Activated T-helper 1 cell treated with anti-CD3 and anti-CD28 coated beads, Interleukin-2, amount 50 U/mL, for 16 hours (primary cell): ENCODE measurements at places on chromosomes 5 and 9.

- no peak for DNase-seq
Measured at GRCh38 chr5:156221816-156222215, 105.1 kb upstream of the SGCD start.

GRCh38 chr9:134057751-134058701, 9.8 kb downstream of the BRD3 start:
- DNase-seq, result no peak

DNA sequence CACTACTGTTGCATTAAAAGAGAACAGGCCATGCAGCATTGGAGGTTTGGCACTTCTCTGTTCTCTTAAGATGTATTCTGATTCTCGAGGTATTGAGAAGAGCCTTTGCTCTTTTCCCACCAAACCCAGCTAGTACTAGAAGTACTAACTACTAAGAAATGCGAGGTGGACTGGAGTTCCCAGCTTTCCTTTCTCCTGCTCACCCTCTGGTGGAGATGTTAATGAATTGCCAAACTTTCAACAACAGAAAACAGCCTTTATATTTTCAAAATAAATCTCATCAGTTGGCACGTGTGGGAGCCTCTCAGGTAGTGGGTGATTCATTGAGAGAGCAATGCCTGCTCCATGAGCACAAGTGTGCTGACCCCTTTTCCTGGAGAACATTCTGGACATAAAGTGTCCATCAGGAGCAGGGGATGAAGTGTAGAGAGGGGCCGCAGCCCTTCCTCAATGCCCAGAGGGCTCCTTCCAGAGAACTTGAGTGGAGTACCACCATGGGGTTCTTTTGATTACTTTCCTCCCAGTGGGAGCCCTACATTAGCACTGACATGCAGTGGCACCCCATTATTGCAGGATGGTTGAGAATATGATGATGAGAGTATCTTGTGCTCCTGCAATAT, 45.7 kb downstream of the TMEM174 start:
- DNase-seq, result no peak

DNA sequence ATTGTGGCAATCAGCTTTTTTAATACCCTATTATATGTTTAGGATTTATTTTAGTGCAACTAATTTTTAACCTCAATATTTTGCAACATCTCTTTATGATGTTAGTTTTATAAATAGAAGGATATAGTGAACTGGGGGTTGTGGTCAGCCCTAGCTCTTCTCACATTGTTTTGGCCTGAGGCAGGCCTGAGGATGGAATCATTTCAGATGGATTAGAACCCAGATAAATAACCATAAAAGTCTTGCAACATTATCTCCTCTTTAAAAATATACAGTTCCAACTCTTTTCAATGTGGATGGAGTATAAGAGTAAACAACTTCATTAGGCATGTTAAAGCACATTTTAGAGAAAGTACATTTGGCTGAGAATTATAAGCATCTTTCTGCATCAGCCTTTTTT, 522.7 kb downstream of the NR2F1-AS1 start:
- DNase-seq, result no peak

DNA sequence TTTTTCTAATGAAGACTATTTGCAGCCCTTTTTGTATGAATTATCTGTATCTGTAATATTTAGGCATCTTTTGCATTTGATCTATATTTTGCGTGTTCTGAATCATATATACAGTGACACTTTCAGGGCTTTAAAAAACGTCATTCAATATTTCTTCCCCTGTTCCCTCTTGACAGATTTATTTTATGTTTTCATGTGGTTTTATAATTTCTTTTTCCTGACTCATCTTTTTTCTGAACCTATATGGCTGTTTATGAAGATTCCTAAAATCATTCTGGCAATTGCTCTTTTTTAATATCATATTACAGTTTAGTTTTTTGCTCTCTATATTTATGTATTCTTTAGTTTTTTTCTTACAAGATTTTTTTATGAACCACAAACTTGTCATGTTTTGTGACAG, 67.6 kb downstream of the SMARCA2 start:
- DNase-seq, result no peak

- no peak for DNase-seq
Measured at GRCh38 chr5:76766746-76767145, 50.8 kb downstream of the F2R start.

DNA sequence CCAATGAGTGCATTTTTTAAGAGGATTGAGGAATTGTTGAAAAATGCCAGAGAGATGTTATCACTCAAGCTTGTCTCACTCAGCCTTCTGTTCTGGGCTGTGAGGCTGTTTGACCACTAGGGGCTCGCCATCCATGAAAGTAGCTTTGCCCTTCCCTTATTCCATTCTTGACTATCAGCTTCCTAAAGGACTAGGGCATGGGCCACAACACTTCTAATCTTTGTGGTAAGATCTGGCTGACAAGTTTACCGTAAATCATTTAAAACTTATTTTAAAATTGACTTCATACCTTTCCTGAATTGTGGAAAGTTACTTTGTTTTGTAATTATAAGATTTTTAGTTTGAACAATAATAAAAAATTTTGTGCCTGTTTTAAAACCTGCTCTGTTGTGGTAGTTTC, 49.5 kb downstream of the TJP2 start:
- DNase-seq, result no peak

GRCh38 chr5:122420091-122420490, 108.1 kb downstream of the SNCAIP start:
- DNase-seq, result no peak

GRCh38 chr5:151100681-151101080, 19.8 kb upstream of the TNIP1 start:
- DNase-seq, result no peak

- no peak for DNase-seq
Measured at GRCh38 chr5:35229076-35230037, 930 bp downstream of the PRLR start.

DNA sequence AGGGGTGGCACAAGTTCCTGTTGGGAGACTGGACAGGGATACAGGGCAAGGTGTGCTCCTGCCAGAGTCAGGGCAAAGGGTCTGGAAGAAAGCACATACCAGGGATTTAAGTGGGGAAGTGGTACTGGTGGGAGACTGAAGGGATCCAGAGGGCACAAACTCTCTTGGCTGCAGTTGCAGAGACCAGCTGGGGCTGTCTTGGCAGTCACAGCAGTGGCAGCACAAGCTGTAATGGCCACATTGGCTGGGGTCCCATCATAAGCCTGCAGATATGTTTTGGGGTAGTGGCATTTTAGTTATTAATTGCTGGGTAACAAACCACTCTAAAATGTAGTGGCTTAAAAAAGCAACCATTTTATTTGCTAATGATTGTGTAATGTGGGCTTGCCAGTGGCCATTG, 492.2 kb downstream of the ENC1 start:
- no peak for DNase-seq

GRCh38 chr5:178677429-178677828, 50.6 kb upstream of the CLK4 start:
- no peak for DNase-seq

DNA sequence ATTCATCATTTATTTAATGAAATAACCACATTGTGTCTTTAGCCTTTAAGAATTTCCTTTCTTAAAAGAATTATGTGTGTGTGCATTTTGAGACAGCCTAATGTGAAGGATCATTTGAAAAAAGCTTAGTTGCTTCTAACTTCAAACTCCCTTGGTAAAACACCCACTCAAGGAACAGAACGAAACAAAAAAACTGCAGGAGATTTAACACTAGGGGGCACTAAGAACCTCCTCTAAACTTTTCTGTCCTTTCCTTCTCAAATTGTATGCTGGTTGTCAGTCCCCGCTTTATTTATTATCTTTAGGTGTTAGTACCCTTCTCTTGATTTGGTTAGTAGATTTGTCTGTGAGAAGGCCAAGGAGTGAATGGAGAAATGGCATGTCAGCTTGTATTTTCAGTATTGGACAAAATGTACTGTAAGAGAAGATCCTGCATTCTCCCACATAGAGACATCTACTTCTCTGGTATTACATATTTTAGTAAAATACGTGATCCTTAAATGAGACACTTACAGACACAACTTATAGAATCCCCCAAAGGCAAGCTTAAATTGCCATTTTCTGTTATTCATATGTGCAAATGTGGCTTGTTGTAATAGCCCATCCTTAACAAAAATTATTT, 229.7 kb downstream of the MRPS30 start:
- no peak for DNase-seq

- DNase-seq, result no peak
Measured at GRCh38 chr5:133423011-133423617, 189.2 kb downstream of the FSTL4 start.

- DNase-seq, result no peak
Measured at GRCh38 chr9:86644675-86645034, 290.4 kb upstream of the TUT7 start.

DNA sequence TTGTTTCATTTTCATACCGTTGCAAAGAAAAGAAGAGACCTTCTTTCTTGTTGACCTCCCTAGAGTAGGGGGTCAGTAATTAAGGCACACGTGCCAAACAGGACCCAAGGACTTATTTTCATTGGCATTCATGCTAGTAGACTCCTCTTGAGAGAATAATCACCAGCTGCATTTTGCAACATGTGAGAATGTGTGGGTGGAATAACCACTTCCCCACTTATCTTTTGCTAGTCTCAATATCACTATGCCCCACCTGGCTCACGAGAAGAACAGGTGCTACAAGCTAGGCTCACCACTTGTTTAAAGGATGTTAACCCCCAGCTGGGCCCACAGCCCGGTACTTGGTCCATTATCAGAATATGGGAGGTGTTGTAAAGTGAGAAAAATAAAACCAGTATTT, 460.7 kb upstream of the MEF2C start:
- no peak for DNase-seq

DNA sequence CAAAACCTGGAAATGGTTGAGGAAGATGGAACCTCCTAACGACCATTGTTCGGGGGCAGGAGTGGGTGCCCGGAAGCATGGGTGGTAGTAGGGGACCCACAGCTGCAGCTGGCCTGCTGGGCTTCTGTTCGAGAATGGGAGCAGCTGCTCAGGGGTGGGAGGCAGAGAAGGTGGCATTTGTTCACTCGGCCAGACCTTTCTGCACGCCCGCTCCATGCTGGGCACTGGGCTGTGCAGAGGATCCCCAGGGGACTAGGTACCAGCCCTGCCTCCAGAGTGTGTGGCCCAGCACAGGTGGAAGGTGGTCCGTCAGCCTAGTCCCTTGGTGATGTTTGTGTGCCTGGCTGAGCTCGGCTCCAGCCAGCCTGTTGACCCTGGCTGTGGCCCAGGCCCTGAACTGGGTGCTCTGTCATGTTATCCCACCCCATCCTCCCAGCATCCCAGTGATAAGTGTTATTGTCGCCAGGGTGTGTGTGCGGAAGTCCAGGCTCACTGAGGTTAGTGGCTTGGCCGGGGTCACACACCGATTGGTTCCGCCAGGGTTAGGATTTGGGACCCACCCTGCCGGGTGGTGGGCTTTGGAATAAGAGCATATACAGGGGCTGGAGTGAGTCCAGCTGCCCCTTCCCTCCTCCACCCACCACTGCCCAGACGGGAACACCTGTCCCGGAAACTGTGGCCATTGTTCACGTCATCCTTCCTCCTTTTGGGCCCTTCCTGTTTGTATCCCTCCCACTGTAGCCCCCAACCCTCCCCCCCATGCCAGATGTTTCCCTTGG, 4.8 kb downstream of the N4BP3 start:
- DNase-seq, result no peak

DNA sequence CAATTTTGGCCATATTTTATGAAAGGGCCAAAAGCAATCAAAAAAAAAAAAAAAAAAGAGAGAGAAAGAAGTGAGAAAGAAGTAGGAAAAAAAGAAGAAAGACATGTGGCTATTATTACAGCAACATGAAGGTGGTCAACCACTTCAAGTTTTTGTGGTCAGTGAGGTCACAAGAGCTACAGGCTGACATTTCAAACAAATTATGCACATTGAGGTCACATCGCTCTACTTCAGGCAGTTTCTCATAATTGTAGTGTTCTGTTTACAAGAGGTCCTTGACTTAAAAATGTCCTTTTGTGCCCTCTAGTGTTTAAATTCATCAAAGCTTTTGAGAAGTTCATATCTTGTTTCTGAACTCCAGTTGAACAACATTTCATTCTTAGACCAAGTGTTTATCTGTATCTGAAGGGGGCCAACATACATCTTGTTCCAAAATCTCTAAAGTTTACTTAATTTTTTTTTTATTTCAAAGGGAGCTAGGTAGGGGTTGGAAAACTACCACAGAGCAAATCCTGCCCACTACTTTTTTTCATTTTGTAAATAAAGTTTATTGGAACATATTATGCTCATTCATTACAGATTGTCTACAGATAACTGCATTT, 513.1 kb downstream of the PDE4D start:
- DNase-seq, result no peak

- DNase-seq, result no peak
Measured at GRCh38 chr5:60842871-60843385, 1.1 kb downstream of the ELOVL7 start.

GRCh38 chr9:94680020-94680419, 40.7 kb upstream of the FBP1 start:
- no peak for DNase-seq

DNA sequence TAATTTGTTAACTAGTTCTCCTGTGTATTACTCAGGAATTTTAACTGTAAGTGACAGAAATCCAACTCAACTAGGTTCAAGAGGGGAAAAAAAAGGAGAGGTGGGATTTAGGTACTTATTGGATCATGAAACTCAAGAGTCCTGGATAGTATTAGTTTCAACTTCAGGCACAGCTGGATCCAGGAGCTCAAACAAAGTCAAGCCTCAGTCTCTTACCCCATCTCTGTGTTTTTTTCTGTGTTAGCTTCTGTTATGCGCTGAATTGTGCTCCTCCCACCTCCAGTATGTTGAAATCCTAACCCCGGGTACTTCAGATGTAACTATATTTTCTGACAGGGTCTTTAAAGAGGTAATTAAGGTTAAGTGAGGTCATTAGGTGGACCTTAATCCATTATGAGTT, 53.5 kb downstream of the SMIM23 start:
- DNase-seq, result no peak

- DNase-seq, result no peak
Measured at GRCh38 chr9:111038331-111039230, at the start of gene LPAR1. Gene LPAR1, minus strand, starts transcription at chr9:111038470. Its CDS starts 66,353 bp downstream, at chr9:110972117.

- DNase-seq, result no peak
Measured at GRCh38 chr5:172076761-172077244, 70.4 kb upstream of the FBXW11 start.

DNA sequence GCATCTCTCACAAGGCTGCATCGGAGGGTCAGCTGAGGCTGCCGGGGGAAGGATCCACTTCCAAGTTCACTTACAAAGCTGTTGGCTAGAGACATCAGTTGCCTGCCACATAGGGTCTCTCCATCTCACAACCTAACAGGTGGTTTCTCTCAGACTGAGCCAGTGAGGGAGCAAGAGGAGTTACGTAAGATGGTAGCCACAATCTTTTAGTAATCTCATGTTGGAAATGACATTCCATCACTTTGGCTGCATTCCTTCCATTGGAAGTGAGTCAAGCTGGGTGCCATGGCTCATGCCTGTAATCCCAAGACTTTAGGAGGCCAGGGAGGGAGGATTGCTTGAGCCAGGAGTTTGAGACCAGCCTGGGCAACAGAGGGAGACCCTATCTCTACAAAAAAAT, 7.4 kb upstream of the GRK6 start:
- DNase-seq, result no peak
